Cardiac septum (tissue), 1 donor: ENCODE measurements at places on chromosomes 5 and 9.

DNA sequence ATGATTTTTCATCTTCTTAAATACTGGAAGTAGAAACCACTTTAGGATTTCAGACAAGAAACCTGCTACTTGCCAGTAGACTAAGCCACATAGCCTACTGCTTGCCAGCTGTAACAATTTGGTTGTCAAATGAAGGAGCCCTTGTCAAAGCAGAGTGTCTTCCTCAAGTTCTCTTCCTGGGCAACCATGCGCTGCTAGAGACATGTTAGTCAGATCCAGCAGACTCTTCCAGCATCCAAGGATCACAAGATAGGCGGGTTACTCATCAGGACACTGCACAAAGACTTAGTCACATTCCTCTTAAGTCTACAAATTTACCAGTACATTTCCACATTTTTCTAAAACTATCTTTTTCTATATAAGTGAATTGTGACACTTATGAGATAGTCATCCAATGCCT, 24.4 kb downstream of the SKIC3 start:
- no peak for DNase-seq

DNA sequence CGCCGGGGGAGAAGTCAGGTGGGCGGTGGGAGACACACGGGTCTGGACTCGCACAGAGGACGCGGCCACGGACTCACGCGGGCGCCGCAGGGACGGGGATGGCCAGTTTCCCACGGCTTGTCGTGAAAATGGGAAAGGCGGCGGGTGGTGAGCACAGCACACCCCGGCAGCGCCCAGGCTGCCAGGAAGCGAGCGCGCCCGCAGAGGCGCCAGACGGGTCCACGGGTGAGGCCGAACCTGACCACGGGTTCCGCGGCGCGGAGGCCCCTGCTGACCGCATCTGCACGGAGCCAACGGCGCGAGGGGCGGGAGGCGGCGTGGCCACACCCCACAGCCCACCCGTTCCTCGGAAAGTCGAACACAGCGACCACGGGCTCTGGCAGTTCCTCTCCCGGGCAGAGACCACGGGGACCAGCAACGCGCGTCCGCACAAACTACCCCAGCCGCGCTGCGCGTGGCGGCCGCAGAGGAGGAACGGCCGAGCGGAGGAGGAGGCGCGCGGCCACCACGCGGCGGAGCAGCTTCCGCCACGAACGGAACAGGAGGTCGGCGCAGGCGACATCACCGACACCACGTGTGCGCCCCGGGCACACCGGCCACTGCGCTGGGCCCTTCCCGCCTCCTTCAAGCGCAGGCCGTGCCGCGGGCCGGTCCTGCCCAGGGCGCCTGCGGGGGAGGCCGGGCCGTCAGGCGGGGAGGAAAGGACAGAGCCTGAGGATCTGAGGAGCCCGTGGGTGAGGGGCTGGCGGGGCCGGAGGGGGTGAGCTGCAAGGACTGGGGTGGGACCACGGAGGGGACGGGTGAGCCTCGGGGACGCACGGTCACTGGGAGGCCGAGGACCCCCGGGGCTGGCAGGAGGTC, 5.6 kb downstream of the EXD3 start:
- DNase-seq: no peak

DNA sequence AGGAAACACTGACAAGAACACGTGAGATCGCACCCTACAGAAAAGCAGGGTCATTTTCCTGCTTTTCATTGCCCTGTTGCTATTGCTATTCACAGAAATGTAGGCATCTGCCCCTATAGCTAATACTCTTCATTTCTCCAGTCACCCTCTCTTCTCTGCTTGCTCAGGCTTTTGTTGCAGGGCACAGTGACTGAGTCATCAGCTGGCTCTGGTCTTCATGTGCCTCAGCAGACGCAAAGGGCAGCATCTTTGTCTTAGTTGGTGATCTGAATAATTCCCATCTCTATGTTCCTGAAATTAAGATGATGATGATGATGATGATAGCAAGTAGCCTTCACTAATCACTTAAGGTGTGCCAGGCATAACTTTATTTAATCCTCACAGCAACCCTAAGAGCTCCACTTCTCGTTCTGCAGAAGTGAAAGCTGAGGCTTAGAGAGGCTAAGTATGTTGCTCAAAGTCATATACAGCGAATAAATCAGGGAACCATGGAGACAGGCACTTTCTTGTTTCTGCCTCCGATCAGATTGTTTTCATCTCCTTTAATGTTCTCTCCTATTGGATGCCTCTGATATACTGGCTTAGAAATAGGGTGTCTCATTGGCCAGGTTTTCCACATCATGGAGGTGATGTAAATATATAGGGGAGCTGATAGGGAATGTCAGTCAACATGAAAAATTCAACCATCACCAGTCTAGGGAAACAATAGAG, 133.0 kb upstream of the STK32A start:
- DNase-seq: no peak

GRCh38 chr9:110919609-110920008, 118.7 kb downstream of the LPAR1 start:
- DNase-seq: no peak

GRCh38 chr5:3107156-3107611, 355.7 kb upstream of the IRX2 start:
- DNase-seq: no peak
